ENCODE measurements at places on chromosomes 2 and 18. TPM values are rescaled to one million over a fixed set of nuclear protein-coding genes. Genes with fewer than 3 reads are reported as not detected.

Gene PTPRN
- 3.2 TPM for total RNA-seq

Gene MTCL1
- 9.3 TPM for total RNA-seq

Gene TBC1D8
- total RNA-seq: 14.5 TPM

Gene SIX3
- total RNA-seq: not detected

Gene SCYGR4
- not detected for total RNA-seq

Gene REL
- total RNA-seq: 6.1 TPM

Gene CABYR
- 9.7 TPM for total RNA-seq

Gene NCKAP5
- total RNA-seq: 0.49 TPM

Gene LHCGR
- total RNA-seq: not detected

Gene RASGRP3
- total RNA-seq: 13.4 TPM

Gene ZC3H6
- 4.3 TPM for total RNA-seq

Gene MAP2
- total RNA-seq: 4.9 TPM

Gene ACAA2
- total RNA-seq: 52.9 TPM

Gene PTPRM
- 51.8 TPM for total RNA-seq

Gene SAG
- total RNA-seq: 0.12 TPM

DNA sequence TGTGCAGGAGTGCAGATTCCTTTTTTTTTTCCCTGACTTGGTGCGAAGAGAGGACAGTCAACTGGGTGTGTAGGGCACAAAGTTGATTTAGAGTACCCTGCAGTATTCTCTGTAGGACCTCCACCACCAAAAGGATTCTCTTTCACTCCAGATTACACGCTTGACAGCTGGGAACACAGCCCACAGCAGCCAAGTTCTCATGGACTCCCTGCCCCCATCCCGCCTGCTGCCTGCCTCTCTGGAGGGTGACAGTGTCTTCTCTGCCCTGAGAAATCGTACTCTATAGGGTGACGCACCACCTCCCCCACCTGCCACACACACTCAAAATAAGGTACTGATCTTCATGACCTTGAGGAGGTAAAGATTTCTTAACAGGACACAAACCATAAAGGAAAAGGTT is 26.6 kb upstream of the IHH start:
- no peak for DNase-seq

DNA sequence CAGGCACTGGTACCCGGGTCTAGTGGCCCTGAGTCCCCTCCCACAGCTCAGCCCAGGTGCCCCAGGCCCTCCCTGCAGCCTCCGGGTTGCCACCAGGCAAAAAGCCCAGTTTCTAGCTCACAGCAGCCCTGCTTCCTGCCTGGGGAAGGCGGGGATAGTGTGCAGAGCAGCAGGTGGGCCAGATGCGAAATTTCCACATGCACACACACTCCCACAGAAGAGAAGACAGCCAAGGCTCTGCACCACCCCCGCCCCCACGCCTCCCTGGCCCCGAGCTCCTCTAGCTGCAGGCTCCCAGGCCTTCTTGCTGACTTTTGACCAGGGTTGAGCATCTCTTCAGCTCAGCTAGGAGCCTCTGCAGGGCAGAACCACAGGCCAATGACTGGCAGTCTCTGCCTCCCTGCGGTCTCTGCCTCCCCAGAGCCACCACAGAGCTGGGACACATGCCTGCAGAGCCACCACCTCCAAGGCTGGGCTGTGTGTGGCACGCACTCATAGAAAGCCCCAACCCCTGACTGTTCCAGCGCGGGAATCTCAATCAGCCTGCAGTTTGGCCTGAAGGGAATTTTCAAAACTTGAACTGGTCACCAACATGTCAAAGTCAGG is 7.2 kb downstream of the SLC66A2 start:
- no peak for DNase-seq

- peak; percentile 95 for DNase-seq
These were observed 336.2 kb downstream of the ZEB2 start for GRCh38 chr2:144183727-144184126.

GRCh38 chr2:201132518-201132917 is 16.6 kb downstream of the CFLAR start:
- DNase-seq: no peak

GRCh38 chr18:29377346-29377745 is 1200.4 kb upstream of the CDH2 start:
- no peak for DNase-seq

- DNase-seq: no peak
These were observed 5.2 kb upstream of the SKA1 start for GRCh38 chr18:50369672-50370071.

- DNase-seq: no peak
These were observed 121.2 kb downstream of the CCBE1 start for GRCh38 chr18:59575995-59576394.

DNA sequence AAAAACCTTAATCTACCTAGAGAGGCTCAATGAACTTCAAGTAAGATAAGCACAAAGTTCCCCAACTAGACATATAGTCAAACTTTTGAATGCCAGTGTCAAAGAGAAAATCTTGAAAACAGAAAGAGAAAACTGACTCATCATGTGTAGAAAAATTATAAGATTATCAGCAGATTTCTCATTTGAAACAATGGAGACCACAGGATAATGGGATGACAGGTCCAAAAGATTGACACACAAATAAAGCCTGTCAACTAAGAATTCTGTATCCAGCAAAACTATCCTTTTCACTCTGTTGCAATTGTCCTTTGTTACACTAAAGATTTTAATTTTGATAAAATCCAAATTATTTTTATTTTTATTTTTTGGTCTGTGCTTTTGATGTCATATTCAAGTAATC is 61.6 kb downstream of the COPS8 start:
- peak; percentile 21 for DNase-seq

- no peak for DNase-seq
These were observed 552.8 kb upstream of the NRP2 start for GRCh38 chr2:205129531-205129930.

GRCh38 chr2:226847090-226847489 is 11.2 kb downstream of the RHBDD1 start:
- DNase-seq: no peak

DNA sequence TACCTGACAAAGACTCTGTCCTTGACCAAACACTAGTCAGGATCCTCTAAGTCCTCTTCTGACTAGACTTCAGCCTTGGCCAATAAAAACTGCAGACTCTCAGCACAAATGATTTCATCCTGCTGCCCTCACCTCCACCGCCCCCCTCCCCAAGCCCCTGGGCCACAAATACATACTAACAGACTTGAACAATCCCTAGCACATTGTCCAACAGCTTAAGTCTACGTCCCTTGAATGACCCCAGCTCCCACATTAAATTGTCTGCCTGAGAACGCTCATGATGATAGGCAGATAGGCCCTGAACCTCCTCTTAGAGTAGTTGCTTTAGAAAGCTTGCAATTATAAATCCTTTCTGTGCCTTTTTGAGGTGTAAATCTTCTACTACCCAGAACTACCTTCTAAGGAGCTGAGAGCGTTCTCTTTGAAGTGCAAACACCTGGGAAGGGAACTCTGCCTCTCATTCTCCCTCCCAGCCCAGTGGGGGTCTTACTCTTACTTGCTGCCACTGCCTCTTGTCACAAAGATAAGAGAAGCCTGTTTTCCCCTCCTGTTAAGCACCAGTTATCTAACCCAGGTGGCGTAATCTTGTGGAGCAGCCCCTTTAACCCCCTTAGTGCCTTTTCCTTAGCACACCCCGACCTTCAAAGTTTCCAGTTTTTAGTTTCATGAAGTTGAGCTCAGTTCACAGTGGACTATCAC is 1225.6 kb downstream of the LRP1B start:
- no peak for DNase-seq

DNA sequence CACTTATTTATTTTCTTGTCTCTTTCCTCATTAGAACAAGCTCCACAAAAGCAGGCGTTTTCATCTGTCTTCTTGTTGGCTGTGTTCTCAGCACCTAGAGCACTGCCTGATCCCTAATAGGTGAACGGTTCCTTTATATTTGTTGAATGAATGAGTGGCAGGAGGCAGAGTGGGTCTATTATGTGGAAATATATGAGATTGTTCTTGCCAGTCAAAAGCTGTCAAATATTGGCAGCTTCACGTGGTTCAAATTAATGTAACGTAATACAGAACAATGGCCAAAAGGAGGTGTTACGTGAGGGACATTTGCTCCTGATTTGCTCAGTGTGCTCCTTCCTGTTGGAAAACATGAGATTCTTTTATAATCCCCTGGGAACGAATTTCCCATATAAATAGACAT is 8.5 kb upstream of the ARHGAP25 start:
- no peak for DNase-seq

- DNase-seq: no peak
These were observed 77.6 kb downstream of the KCMF1 start for GRCh38 chr2:85048534-85048933.

- DNase-seq: no peak
These were observed 565.1 kb downstream of the ARHGAP15 start for GRCh38 chr2:143694335-143694734.

- peak; percentile 15 for DNase-seq
These were observed 697 bp downstream of the LGALSL start for GRCh38 chr2:64454386-64455332.

DNA sequence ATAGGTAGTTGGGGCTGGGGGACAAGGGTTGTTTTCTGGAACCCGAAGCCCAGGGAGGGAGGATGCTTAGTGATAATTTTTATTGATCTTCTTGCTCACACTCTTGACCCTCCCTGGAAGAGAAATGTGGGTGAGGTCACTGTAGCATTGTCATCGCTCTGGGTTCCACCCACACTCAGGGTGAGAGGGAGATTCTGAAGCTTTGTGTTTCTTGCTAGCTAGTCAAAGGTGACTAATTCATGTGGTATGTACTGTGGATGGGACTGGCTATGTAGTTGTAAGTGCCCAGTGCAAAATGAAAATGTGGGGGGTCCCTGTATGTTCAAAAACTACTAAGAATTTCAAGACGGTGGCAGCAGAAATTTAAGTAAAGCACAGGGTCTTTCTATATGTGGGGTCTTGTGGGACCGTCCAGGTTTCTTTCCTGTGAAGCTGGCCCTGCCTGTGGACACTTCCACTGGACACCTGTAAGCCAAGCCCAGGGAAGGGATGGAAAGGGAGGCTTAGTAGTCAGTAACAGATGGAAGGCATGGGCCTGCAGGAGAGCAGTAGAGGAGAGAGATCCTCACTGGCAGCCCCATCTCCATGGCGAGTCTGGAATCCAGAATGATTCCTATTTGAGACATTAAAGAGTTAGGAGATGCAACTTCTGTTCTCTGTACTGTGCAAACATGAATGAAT is 35.0 kb downstream of the TSN start:
- DNase-seq: peak; percentile 82

GRCh38 chr2:161975062-161975812 is 98.8 kb downstream of the DPP4 start:
- no peak for DNase-seq

GRCh38 chr2:82320296-82320695 is 2015.7 kb upstream of the LRRTM1 start:
- no peak for DNase-seq

DNA sequence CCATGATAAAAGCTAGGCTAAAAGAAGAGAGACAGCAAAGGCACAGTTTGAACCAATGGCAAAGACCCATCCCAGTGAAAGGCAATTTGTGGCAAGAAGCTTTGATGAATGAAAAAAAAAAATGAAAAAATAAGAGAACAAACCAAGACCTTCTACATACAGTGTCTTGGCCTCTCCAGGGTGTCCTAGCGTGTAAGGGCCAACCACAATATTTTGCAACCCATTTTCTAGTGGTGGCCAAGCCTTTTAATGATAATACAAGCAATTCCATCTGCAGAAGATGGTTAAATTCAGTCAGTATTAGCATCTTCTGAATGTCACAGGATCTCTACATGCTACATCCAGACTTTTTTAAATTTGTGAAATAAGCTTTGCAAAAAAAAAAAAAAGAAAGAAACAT is 270.4 kb downstream of the LRATD1 start:
- DNase-seq: no peak

DNA sequence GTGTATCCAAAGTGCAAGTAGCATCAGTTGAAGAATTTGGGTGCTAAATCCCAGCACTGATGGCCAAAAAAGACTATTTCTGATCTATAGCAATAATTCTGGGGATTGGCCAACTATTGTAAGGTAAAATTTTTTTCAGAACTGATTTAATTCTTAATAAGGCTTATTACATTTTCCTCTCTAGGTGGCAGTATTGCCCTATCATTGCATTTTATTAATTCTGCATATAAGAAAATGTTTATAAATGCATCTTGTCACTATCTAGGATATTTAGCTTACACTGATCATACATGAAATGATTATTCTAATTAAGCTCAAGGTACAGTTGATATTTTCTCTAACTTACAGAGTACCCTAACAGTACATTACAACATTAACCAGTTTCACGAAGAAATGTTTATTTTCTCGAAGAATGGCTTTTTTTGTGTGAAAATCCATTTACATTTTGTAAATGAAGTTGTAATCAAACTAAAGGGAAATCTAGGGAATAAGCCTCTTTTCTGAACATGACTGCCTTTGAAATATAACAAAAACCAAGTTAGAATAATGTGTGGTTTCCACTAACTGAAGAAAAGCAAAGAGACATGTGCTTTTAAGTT is 11.0 kb downstream of the TTN start:
- peak; percentile 38 for DNase-seq

DNA sequence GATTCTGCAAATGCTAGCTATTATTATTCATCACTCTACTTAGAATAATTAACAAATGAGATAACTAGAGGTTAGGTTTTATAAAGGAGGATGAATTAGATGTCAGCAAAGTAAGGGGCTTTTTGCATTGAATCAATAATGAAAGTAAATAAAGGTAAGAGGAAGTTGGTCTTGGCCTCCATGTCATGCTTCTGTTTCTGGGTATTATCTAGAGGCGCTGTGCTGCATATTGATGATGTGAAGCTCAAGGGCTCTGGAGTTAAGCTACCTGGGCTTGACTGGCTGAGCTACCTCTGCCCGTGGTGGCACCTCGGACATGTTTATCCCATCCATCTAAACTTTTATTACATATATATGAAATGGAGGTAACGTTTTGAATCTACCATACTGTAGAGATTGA is 350.9 kb downstream of the PARD3B start:
- DNase-seq: no peak

DNA sequence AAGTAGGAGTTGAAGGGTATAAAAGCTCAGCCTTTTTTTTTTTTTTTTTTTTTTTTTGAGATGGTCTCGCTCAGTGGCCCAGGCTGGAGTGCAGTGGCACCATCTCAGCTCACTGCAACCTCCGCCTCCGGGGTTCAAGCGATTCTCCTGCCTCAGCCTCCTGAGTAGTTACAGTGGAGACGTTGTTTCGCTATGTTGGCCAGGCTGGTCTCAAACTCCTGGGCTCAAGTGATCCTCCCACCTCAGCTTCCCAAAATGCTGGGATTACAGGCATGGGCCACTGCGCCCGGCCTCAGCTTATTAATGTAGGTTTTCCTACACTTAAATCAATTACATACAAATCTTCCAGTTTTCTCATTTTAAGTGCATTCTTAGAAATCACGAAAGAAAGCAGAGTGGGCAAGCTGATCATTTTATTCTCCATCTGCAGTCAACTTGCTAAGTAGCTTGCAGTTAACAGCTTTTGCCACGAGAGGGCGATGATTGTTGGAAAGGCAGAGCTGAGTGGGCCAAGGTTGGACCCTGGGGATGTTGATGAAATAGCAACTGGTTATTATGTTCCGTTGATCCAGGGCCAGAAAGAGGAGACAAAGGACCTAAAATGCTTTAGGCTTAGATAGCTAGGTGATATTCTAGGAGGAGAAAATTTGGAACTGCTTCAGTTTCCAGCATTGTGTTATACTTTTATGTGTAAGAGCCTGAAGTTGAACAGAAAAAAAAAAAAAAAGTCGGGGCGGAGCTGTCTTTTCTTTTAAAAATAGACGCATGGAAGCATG is 234.4 kb upstream of the EPAS1 start:
- DNase-seq: peak; percentile 83
